Testis (tissue), 5 donors: ENCODE measurements at places on chromosomes 16 and 17.
A peak's percentile ranks its signal among the peaks of the same experiment; 100 is the strongest.

GRCh38 chr17:59331929-59332748 is 684 bp downstream of the YPEL2 start:
- peak; percentile 49 for DNase-seq

- peak; percentile 9 for DNase-seq
These were observed 15.2 kb upstream of the CA4 start for GRCh38 chr17:60134396-60135150.

DNA sequence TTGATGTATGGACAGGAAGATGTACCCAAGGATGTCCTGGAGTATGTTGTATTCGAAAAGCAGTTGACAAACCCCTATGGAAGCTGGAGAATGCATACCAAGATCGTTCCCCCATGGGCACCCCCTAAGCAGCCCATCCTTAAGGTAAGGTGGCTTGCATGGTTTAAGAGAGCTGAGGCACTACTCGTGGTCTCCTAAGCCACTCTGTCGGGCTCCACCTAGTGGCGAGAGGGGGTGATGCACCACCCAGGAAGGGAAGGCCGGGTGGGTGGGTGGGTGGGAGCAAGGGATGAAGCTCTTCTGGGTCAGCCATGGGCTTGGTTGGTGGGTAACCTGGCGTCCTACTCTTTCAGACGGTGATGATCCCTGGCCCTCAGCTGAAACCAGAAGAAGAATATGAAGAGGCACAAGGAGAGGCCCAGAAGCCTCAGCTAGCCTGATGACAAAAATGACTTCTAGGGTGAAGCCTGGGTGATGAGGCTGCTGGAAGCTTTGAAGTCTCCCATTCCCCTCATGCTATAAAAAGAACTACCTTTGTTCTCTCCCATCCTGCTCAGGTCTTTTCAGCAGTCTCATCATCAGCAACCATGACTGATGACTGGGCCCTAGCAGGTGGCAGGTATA is 21.5 kb downstream of the GPR179 start:
- DNase-seq: peak; percentile 65

GRCh38 chr16:23491490-23492391 is 18.6 kb downstream of the GGA2 start:
- DNase-seq: no peak

DNA sequence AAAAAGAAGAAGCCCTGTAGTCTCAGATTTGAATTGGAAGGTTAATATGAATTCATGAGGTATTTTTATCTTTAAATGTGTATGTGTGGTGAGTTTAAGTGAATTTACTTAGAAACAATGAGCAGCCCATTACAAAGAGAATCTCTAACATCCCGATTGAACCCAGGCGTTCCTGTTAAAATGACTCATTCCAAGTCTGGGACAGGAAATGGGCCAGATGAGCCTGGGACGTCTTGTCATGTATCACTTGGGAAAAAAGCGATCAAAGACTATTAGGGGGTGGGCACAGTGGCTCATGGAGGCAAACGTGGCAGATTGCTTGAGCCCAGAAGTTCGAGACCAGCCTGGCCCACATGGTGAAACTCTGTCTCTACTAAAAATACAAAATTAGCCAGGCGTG is 81.6 kb downstream of the SEC14L1 start:
- DNase-seq: no peak

DNA sequence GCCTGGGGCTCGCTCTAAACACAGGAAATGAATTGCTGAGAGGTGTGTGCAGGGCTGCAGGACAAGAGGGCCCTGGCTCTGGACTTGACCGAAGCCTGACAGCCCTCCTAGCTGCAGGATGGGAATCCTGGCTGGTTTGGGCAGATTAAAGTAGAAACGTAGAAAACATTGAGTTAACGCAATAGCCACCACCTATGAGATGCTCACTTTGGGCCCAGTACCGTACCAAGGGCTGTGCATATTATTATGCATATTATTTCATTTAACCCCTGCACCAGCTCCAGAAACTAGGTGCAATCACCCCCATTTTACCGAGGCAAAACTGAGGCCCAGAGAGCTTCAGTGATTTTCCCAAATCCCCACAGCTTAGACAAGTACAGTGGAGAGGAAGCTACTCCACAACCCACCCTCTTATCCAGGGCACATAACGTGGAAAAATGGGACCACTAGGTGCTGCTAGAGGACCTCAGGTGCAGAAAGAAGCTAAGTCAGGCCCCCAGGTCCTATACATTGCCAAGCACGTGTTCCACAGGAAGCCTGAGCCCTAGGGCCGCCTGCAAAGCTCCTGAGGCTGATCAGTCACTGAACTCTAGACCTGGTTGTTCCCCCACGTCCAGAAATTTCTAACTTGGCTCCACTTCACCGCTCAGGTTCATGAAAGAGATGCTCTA is 79.2 kb downstream of the MYH11 start:
- DNase-seq: peak; percentile 58

- DNase-seq: no peak
These were observed 26.5 kb upstream of the STH start for GRCh38 chr17:45972531-45972930.

- DNase-seq: no peak
These were observed 118.5 kb upstream of the CACNG5 start for GRCh38 chr17:66716236-66717026.

DNA sequence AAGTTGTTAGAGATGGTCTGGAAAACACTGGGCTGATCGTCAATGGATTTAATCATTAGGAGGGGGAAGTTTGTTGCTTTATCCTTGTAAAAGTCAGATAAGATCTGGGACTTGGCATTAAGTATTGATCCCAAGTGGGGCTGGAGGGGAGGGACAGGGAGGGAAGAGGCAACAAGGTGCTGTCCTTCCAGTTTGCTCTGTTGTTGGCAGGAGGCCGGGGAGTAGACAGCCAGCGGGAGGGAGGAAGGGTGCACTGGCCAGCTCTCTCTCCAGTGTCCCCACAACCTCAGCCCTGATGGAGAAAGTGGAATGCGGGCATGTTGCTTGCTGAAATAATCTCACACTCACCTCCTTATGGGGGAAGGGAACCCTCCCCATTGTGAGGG is 210.2 kb downstream of the CCDC182 start:
- no peak for DNase-seq

GRCh38 chr16:12318661-12319427 is 342.3 kb downstream of the SNX29 start:
- no peak for DNase-seq

GRCh38 chr17:42111871-42112551 is 503 bp downstream of the DHX58 start:
- peak; percentile 46 for DNase-seq

DNA sequence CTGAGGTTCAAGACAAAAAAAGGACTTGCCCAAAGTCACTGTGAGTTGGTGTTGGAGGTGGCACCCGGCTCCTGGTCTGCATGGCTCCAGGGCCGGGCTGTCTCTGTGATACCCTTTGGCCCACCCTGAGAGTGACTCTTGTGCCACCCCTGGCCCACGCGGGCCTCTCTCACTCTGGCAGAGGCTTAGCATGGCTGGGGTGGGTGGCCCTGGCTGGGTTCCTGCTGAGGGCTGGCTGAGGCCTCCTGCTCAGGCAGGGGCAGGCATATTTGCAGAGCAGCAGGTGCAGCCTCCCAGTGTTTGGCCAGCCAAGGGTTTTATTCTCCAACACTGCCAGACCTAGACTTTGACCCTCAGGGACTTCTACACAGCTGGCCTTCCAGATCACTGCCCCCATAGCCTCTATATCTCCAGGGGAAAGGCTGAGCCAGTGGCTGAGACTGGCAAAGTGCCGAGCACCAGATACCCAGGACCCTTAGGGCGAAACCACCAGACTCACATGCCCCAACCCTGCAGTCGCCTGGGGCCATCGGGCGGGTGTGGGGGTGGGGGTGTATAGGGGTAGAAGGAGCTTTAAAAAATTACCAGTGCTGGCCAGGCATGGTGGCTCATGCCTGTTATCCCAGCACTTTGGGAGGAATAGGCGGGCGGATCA is 21.5 kb upstream of the ADGRG1 start:
- DNase-seq: no peak

DNA sequence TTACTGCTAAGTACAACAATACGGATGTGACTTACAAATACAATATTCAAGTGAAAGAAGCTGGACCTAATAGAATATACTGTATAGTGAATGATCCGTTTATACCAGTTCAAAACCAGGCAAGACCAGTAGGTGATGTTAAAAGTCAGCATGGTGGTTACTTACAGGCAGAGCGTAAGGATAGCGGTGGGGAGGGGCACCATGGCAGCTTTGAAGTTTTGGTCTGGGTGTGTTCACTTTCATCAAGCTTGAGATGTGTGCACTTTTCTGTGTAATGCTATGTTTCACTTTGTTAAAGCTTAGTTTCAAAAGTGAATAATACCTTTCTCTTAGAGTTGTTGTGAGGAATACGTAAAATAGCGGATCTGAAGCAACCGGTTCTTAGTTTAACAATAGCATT is 16.5 kb upstream of the SLC35G3 start:
- DNase-seq: no peak

DNA sequence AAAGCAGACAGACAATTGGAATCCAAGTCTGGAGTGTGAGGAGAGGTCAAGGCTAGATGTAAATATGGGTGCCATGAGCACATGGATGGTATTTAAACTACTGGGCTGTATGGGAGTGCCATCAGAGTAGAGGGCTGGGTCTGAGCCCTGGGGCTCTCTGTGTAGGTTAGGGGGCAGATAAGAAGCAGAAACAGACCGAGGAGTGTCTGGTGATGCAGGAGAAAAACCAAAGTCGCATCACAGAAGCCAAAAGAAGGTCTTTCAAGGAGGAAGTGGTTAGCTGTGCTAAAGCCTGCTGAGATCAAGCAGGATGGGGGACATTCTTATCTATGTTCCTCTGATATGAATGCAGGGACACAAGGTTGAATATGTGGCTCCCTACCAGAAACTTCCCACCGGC is 1.9 kb downstream of the TSEN54 start:
- no peak for DNase-seq

GRCh38 chr17:67218385-67218950 is 26.5 kb downstream of the HELZ start:
- no peak for DNase-seq

GRCh38 chr16:20952139-20952920 is 51.8 kb downstream of the LYRM1 start:
- DNase-seq: no peak

DNA sequence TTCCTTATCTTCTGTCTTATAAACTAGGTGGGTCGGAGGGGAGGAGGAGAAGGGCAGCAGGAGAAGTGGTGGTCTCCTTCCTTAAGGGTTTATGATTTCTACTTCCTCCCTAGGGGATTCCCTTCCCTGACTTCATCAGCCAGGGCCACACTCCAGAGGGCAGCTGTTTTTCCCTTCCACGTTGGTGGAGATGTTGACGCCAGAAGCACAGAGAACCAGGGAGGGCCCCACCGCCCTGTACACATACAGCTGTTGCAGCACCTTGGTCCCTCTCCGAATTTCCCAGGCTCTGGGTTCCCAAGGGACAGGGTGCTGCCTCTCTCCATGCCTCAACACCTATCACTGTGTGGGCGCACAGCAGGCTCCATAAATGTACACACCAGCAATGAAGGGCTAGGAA is 5.6 kb upstream of the SLC6A4 start:
- DNase-seq: no peak

DNA sequence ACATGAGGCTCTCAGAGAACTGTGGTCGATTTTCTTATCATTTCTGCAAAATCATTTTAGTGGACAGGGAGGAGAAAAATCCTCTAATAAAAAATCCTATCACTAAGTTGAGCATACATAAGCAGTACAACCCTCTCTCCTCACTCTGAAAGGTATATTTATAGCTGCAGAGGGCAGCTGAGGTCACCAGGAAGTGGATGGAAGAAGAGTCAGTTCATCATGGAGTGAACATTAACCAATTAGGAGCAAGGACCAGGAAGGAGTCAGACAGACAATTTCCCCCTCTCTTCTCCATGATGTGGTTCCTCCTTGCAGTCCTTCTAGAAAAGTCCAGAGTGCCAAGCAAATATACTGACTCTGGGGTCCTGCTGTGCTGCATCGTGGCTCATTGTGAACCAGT is 253.7 kb downstream of the TOX3 start:
- DNase-seq: no peak

DNA sequence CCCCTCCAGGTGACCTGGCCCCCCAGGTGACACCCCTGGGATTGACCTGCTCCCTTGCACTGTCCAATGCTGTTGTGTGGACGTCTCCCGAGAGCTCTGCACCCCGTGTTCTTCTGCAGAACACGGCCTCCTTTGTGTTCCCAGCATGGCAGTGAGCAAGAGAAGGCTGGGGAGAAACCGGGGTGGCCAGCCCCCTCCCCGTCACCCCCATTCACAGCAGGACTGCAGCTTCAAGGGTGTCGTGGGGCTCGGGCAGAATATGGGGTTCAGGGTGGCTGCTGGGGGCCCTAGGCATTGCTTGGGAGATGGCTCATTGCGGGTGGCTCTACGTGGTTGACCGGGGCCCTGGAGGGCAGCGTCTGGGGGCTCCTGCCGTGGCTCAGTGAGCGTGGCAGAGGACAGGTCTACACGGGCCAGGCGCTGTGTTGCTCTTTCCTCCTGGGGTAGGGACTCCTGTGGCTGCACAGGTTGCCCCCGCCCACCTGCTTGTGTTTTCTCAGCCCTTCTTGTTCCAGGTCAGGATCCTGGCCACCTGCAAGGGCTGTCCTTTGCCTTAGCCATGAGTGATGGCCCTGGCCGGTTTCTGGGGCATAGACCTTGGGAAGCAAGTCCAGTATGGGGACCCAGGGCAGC is 12.5 kb downstream of the GSE1 start:
- DNase-seq: no peak

DNA sequence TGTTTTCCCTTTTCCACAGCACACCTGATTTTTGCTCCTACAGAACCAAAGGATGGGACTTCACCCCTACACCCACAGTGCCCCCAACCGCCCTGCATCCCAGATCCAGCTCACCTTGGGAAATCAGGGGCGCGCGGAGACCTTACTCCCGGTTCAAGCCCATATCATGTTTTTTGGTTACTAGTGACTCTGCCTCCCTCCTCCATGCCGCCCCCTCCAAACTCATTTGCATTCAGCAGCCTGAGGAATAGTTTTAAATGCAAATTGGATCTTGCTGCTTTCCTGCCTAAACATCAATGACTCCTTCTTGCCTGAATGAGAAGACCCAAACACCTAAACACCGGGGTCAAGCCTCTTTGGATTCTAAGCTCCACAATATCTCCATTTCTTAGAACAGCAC is 331.8 kb downstream of the TMEM114 start:
- no peak for DNase-seq

- no peak for DNase-seq
These were observed 2.4 kb downstream of the FBRS start for GRCh38 chr16:30660424-30661261.

DNA sequence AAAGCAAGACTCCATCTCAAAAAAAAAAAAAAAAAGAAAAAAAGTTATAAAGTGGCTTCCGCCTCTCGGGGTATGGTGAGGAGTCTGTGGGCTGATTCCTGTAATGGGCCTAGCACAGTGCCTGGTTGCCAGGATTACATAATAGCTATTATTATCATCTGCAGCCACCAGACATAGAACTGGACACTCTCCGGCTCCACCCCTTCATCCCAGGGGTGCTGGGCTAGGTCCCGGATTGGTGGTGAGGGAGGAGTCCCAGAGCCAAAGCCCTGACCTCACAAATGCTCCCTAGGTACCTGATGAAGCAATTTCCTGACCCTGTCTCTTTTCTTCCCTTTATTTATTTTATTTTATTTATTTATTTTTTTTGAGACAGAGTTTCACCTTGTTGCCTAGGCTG is 11.6 kb upstream of the ADGRG1 start:
- DNase-seq: no peak

- peak; percentile 69 for DNase-seq
These were observed 356.3 kb upstream of the SOX9 start for GRCh38 chr17:71764505-71764904.

- no peak for DNase-seq
These were observed 1.8 kb upstream of the SHISA9 start for GRCh38 chr16:12899529-12900143.

- DNase-seq: no peak
These were observed 13.9 kb downstream of the MAP2K6 start for GRCh38 chr17:69428252-69428980.
